HT1080 (cell line): ENCODE measurements at places on chromosomes 6 and 20. TPM values are rescaled to one million over a fixed set of nuclear protein-coding genes. Genes with fewer than 3 reads are reported as not detected.
A peak's percentile ranks its signal among the peaks of the same experiment; 100 is the strongest.

GRCh38 chr6:155142168-155143028 is 121.4 kb upstream of the CLDN20 start:
- no peak for DNase-seq

- DNase-seq: no peak
These were observed 46.6 kb upstream of the TFAP2C start for GRCh38 chr20:56582542-56582941.

GRCh38 chr6:27295301-27296079 is 16.6 kb downstream of the POM121L2 start:
- DNase-seq: peak; percentile 85

DNA sequence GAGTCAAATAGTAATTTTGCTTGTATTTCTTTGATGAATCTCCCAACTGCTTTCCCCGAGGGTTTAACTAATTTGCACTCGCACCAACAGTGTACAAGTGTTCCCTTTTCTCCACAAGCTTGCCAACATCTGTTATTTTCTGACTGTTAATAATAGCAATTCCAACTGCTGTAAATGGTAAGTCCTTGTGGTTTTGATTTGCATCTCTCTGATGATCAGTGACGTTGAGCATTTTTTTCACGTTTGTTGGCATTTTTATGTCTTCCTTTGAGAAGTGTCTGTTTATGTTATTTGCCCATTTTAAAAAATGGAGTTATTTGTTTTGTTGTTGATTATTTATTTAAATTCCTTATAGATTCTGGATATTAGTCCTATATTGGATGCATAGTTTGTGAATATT is 399.8 kb upstream of the MAN1A1 start:
- DNase-seq: no peak

Gene LEMD2
- total RNA-seq: 33.8 and 39.7 TPM in 2 replicates

Gene EFCAB8
- not detected in 2 replicates for total RNA-seq

Gene OR2H1
- not detected in 2 replicates for total RNA-seq

Gene NKAIN4
- total RNA-seq: not detected in 2 replicates
